Thoracic aorta (tissue), 2 donors: ENCODE measurements at places on chromosomes 5 and 9. TPM values are rescaled to one million over a fixed set of nuclear protein-coding genes. Genes with fewer than 3 reads are reported as not detected.

DNA sequence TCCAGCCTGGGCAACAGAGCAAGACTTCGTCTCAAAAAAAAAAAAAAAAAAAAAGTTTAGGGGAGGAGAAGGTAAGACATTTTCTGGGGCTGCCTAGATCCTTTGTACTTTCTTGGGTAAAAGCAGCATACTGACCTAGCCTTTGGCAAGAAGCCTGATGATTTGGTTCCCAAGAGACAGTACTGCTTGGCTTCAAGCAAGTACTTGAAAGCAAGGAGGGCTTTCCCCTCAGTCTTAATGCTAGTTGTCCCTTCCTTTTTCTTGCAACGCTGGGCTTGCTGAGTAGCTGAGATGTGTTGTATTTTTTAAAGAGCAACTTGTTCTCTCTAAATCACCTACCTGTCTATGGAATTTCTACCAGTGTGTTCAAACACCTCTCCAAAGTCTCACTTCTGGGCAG is 76.2 kb downstream of the INSYN2B start:
- no peak for DNase-seq
- H3K4me1 ChIP-seq, result no peaks in the 10 kb centered on the region
- H3K27me3 ChIP-seq, result no peaks in the 10 kb centered on the region

- no peaks in the 10 kb centered on the region for H3K36me3 ChIP-seq
- no peaks in the 10 kb centered on the region for H3K4me1 ChIP-seq
- no peaks in the 10 kb centered on the region for H3K27me3 ChIP-seq
- no peak overlapping the region for H3K27ac ChIP-seq
- DNase-seq, result no peak
- no peak overlapping the region for H3K4me3 ChIP-seq
Measured at GRCh38 chr9:106913276-106913675, 50.3 kb downstream of the ZNF462 start.

GRCh38 chr5:322281-322941 is 897 bp downstream of the AHRR start:
- DNase-seq, result no peak
- no peaks in the 10 kb centered on the region for H3K36me3 ChIP-seq
- peak overlapping the region; percentile 71 for H3K4me3 ChIP-seq
- H3K27me3 ChIP-seq, result no peaks in the 10 kb centered on the region

- H3K4me1 ChIP-seq, result peaks cover 17% of the 10 kb centered on the region
- no peak overlapping the region for H3K27ac ChIP-seq
- no peaks in the 10 kb centered on the region for H3K36me3 ChIP-seq
- no peaks in the 10 kb centered on the region for H3K27me3 ChIP-seq
- no peak overlapping the region for H3K4me3 ChIP-seq
- DNase-seq, result no peak
Measured at GRCh38 chr5:154141745-154142221, 48.8 kb upstream of the GALNT10 start.

GRCh38 chr5:125835293-125836172 is 587.7 kb upstream of the GRAMD2B start:
- H3K4me3 ChIP-seq, result no peak overlapping the region
- H3K36me3 ChIP-seq, result no peaks in the 10 kb centered on the region
- no peaks in the 10 kb centered on the region for H3K4me1 ChIP-seq
- DNase-seq, result no peak
- H3K27me3 ChIP-seq, result no peaks in the 10 kb centered on the region

- H3K4me3 ChIP-seq, result no peak overlapping the region
- no peaks in the 10 kb centered on the region for H3K27me3 ChIP-seq
- DNase-seq, result no peak
- H3K4me1 ChIP-seq, result no peaks in the 10 kb centered on the region
- no peaks in the 10 kb centered on the region for H3K36me3 ChIP-seq
- no peak overlapping the region for H3K27ac ChIP-seq
Measured at GRCh38 chr9:126236273-126236672, 90.4 kb upstream of the MVB12B start.

- no peaks in the 10 kb centered on the region for H3K4me1 ChIP-seq
- no peaks in the 10 kb centered on the region for H3K36me3 ChIP-seq
- no peak for DNase-seq
- H3K27ac ChIP-seq, result no peak overlapping the region
- no peak overlapping the region for H3K4me3 ChIP-seq
Measured at GRCh38 chr5:132016721-132017250, 5.3 kb upstream of the ACSL6 start.

DNA sequence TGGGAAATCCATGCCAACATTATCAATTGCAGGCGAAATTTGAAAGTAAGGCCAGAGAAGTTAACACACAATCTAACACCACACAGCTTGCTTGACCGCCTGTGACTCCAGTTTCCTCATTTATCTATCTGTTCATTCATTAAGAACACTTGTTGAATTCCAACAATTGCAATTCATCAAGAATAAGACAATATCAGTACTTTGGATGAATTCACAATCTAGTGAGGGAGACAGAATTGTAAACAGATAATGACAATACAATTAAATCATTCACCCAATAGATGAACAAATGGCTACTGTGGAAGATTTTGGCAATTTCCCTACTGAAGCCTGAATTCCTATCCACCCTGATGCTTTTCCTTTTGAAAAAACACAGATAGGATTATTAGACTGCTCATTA is 181.6 kb downstream of the TRIM36 start:
- no peaks in the 10 kb centered on the region for H3K4me1 ChIP-seq
- no peak overlapping the region for H3K27ac ChIP-seq
- H3K36me3 ChIP-seq, result no peaks in the 10 kb centered on the region
- H3K4me3 ChIP-seq, result no peak overlapping the region

GRCh38 chr5:80631278-80632259 is 22.9 kb upstream of the MSH3 start:
- H3K27me3 ChIP-seq, result no peaks in the 10 kb centered on the region
- H3K4me1 ChIP-seq, result no peaks in the 10 kb centered on the region
- no peaks in the 10 kb centered on the region for H3K36me3 ChIP-seq
- no peak for DNase-seq

GRCh38 chr9:107750741-107751566 is 261.4 kb upstream of the KLF4 start:
- peaks cover 38% of the 10 kb centered on the region for H3K4me1 ChIP-seq
- H3K4me3 ChIP-seq, result peak overlapping the region; percentile 27
- H3K27ac ChIP-seq, result peak overlapping the region; percentile 73
- no peaks in the 10 kb centered on the region for H3K36me3 ChIP-seq

GRCh38 chr5:73922224-73922623 is 296.2 kb downstream of the ARHGEF28 start:
- H3K36me3 ChIP-seq, result no peaks in the 10 kb centered on the region
- no peak for DNase-seq
- peaks cover 30% of the 10 kb centered on the region for H3K4me1 ChIP-seq
- no peaks in the 10 kb centered on the region for H3K27me3 ChIP-seq
- H3K4me3 ChIP-seq, result no peak overlapping the region
- no peak overlapping the region for H3K27ac ChIP-seq

GRCh38 chr5:138033386-138033808 is 518 bp upstream of the FAM13B start:
- no peaks in the 10 kb centered on the region for H3K27me3 ChIP-seq
- H3K36me3 ChIP-seq, result no peaks in the 10 kb centered on the region
- H3K27ac ChIP-seq, result peak overlapping the region; percentile 99

DNA sequence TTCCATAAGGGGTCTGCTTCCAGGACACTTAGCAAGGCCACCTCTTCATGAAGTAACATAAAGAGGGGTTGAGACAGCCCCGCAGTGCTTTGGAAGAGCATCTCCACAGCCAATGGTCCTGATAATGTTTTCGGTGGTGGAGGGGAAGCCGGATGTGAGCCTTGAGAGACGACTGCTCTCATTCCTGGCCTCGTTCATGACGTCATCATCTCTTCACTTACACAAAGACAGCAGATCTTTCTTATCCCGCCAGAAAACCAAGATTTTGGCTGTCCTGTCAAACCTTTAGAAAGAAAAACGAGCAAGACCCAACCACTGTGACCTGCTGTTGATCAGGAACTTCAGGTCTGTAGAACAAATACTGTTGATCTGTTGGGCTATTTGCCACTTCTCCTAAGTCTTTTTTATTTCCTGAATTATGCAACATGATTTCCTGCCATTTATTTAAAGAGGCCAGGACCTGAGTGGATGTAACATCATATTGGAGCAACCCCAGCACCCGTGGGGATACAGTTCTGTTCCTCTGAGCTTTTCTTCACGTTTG is 89.0 kb upstream of the IRX2 start:
- H3K27ac ChIP-seq, result no peak overlapping the region
- H3K36me3 ChIP-seq, result no peaks in the 10 kb centered on the region
- no peak for DNase-seq
- H3K4me1 ChIP-seq, result no peaks in the 10 kb centered on the region

ZNF883 gene
- total RNA-seq, result 0.95 TPM

CTXN3 gene
- total RNA-seq, result not detected

TAS2R1 gene
- total RNA-seq, result not detected

PCDHGB2 gene
- total RNA-seq, result 9.7 TPM
